ENCODE measurements at places on chromosomes 7 and 10. TPM values are rescaled to one million over a fixed set of nuclear protein-coding genes. Genes with fewer than 3 reads are reported as not detected.

FANK1 gene
- total RNA-seq: 1.6 TPM

FAM131B gene
- total RNA-seq: 1.4 TPM

TSPAN33 gene
- total RNA-seq: 0.30 TPM

NPC1L1 gene
- total RNA-seq: not detected

HYCC1 gene
- total RNA-seq: 61.7 TPM

SORBS1 gene
- 0.32 TPM for total RNA-seq

IFIT1B gene
- total RNA-seq: not detected

MUC12 gene
- not detected for total RNA-seq

FGFBP3 gene
- 0.30 TPM for total RNA-seq

HGF gene
- 1.8 TPM for total RNA-seq

PRRT4 gene
- 0.32 TPM for total RNA-seq

ASZ1 gene
- total RNA-seq: not detected

HMX2 gene
- not detected for total RNA-seq
